ENCODE measurements at places on chromosomes 3 and 15. TPM values are rescaled to one million over a fixed set of nuclear protein-coding genes. Genes with fewer than 3 reads are reported as not detected.
A peak's percentile ranks its signal among the peaks of the same experiment; 100 is the strongest.

- no peak for DNase-seq
Observed at GRCh38 chr15:42499858-42500609, 4.6 kb downstream of the SNAP23 start.

- DNase-seq = peak; percentile 47
Observed at GRCh38 chr15:101176625-101177024, 75.2 kb downstream of the CHSY1 start.

DNA sequence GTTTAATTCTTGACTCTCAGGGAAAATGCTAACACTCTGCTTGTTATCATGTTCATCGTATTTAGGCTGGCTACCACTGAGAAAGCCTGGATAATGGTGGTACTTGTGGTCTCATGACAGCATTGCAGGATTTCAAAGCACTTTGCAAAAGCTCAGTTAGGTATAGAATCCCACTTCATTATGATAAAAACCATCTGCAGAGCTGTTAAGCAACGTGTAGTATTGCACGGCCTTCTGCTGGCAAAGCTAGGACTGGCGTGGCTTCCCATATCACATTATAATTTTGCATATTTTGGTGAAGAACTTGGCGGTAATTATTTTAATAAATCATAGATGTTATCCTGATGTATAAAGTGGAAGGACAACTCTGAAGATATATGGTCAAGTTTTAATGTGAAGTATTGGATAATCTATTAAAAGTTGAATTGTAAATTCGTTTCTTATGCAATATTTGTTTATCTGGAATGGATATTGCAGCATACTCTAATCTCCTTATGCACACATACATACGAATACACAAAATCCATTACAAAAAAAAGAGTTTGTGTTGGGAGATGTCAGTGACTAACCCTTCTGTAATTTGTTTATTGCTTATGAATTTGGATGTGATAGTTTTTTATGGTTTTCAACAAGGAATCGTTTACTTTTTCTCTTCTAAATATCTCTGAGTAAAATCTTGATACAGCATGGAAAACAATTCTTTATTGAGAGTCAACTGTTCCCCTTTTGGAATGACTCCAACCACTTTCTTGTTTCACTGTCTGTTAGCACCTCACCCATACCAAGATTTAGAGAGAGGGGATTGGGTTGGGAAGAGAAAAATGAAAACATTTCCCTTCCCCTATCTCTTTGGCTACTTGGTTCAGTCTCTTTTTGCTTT is 9.2 kb downstream of the RAB8B start:
- DNase-seq = no peak

GRCh38 chr3:4776399-4776979 is 202.7 kb upstream of the BHLHE40 start:
- DNase-seq = no peak

Gene ARGFX
- total RNA-seq = not detected

Gene HRH1
- total RNA-seq = 80.7 TPM

Gene PLXNA1
- total RNA-seq = 23.3 TPM

Gene ROPN1B
- not detected for total RNA-seq
